ENCODE measurements at places on chromosomes 11 and 22. TPM values are rescaled to one million over a fixed set of nuclear protein-coding genes. Genes with fewer than 3 reads are reported as not detected.
A peak's percentile ranks its signal among the peaks of the same experiment; 100 is the strongest.

GRCh38 chr11:120172054-120172911 is 34.4 kb upstream of the TRIM29 start:
- H3K36me3 ChIP-seq: no peaks in the 10 kb centered on the region
- H3K4me1 ChIP-seq: peaks cover 20% of the 10 kb centered on the region
- H3K4me3 ChIP-seq: no peak overlapping the region
- H3K27ac ChIP-seq: no peak overlapping the region
- peak; percentile 25 for DNase-seq

DNA sequence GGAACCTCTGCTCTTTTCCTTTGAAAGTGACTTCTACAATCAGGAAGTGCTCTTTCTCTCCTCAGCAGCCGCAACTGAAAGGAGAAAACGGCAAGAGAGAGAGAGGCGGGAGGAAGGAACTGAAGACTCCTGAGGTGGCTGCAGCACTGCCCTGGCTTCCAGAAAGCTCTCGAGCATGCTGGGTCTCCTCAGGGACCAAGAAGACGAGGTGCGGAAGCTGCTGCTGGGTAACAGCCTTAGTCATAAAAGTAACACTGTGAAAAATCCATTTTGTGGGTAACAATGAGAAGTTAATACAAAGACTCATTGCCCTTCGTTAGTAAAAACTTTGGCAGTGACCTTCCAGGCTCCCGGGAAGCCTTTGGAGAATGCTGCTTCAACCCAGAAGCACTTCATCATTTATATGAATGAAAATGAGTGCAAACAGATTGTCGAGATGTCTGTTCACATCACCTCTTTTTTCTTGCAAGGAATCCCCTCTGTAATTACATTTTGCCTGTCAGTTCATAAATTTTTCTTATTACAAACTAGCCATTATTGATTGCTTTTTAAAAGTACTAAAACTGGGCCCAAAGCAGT is 473.4 kb downstream of the SOX6 start:
- DNase-seq: no peak
- H3K27me3 ChIP-seq: no peaks in the 10 kb centered on the region
- no peaks in the 10 kb centered on the region for H3K4me1 ChIP-seq
- H3K27ac ChIP-seq: no peak overlapping the region
- H3K36me3 ChIP-seq: no peaks in the 10 kb centered on the region
- no peak overlapping the region for H3K4me3 ChIP-seq

GRCh38 chr22:19207401-19207808 is 28.9 kb upstream of the SLC25A1 start:
- H3K4me3 ChIP-seq: no peak overlapping the region
- no peaks in the 10 kb centered on the region for H3K4me1 ChIP-seq
- no peak for DNase-seq
- no peaks in the 10 kb centered on the region for H3K27me3 ChIP-seq
- H3K36me3 ChIP-seq: no peaks in the 10 kb centered on the region

WT1 gene
- not detected for total RNA-seq

ISX gene
- not detected for total RNA-seq

TMEM45B gene
- total RNA-seq: 0.40 TPM
